ENCODE measurements at places on chromosomes 1 and 21.

DNA sequence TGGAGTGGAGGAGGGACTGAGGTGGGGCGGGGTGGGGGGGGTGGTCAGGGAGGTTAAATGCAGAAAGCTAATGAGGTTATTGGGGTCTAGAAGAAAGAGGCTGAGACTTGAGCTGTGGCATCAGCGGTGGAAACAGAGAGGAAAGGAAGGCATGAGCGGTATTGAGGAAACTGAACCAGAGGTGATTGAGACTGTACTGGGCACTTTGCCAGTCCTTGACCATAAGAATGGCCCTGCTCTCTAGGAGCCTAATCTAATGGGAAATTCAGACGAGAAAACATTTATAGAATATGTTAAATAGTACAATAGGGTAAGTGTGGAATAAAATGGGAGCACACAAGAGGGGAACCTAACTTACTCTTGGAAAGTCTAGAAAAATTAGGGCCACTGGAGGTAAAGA is 23.7 kb downstream of the SLC44A3 start:
- DNase-seq: no peak

GRCh38 chr21:39474611-39475010 is 22.8 kb downstream of the SH3BGR start:
- DNase-seq: no peak

GRCh38 chr1:246308533-246309075 is 198.5 kb downstream of the SMYD3 start:
- DNase-seq: no peak

DNA sequence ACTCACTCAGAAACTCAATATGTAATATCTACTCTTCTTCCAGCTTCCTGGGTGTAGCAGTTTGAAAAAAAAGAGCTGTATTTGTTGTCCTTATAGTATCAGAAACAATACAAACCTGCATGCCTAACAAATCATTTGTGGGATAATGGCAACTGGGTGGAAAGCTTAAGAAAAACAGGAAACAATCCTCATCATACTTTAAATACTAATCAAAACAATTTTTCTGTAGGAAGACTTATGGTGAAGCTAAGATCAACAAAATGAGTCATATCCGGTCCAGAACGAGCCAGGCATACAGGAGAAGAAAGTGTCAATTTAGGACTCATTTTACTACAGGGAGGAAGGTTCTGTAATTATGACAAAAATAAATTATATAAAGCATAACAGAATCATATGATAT is 181.8 kb upstream of the ADGRL4 start:
- DNase-seq: no peak

- no peak for DNase-seq
Measured at GRCh38 chr1:57360846-57361407, 62.9 kb downstream of the DAB1 start.

- DNase-seq: no peak
Measured at GRCh38 chr1:78490861-78491450, at the start of gene PTGFR. Gene PTGFR (plus strand): TSS chr1:78490974. CDS start chr1:78492744, 1,770 bp downstream.

DNA sequence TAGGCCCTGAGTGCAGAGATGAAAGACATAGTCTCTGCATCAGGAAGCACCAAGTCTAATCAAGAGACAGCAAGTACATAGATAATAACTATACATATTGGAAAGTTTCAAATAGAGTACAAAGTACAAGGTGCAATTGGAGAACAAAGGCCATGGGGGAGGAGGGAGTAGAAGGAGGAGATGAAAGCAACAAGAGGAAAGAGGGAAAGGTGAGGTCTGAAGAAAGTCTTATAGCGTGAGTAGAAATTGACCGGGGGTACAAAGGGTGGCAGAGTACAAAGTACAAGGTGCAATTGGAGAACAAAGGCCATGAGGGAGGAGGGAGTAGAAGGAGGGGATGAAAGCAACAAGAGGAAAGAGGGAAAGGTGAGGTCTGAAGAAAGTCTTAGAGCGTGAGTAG is 244.2 kb upstream of the JUN start:
- DNase-seq: no peak

- DNase-seq: no peak
Measured at GRCh38 chr1:185573677-185574076, 160.5 kb upstream of the HMCN1 start.

DNA sequence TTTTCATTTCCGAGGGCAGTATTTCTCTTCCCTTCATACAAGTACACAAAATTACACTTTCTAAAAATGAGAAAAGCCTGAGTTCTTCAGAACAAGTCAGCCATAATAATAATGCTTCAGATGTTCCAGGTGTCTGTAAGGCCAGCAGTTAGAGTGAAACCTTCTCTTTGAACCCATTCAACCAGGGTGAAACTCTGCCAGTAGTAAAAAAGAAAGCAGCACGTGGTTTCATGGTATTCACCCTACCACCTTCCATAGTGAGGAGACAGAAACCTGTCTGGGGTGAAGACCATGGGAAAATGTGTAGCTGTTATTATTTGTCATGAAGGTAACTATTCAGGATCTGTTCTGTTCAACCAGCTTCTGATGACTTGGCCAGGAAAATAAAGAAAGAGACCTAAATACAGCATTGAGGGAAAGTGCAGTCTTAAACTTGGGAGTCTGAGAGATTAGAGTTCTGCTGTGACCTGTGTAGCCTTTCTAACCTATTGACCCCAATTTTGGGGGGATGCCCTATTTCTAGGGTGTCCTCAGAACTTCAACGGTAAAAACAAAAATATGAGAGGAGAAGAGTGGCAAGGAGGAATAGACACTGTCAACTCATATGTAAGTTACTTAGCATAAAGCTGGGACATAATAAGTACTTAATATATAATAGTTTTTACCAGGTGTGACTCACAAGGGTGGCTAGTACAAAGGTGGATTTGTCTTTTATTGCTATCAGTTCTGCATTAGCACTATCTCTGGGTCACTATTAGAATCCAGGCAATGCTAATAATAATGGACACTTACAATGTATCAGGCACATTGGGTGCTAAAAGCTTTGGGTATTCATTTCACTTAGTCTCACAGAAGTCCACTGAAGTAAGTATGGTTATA is 70.0 kb upstream of the TNFSF4 start:
- no peak for DNase-seq

Data from activated naive CD4-positive, alpha-beta T cell treated with anti-CD3 and anti-CD28 coated beads, Interleukin-2, amount 10 ng/mL, durations not matched to agents 7 days and 5 days (primary cell).